ENCODE measurements at places on chromosomes 4 and X.

DNA sequence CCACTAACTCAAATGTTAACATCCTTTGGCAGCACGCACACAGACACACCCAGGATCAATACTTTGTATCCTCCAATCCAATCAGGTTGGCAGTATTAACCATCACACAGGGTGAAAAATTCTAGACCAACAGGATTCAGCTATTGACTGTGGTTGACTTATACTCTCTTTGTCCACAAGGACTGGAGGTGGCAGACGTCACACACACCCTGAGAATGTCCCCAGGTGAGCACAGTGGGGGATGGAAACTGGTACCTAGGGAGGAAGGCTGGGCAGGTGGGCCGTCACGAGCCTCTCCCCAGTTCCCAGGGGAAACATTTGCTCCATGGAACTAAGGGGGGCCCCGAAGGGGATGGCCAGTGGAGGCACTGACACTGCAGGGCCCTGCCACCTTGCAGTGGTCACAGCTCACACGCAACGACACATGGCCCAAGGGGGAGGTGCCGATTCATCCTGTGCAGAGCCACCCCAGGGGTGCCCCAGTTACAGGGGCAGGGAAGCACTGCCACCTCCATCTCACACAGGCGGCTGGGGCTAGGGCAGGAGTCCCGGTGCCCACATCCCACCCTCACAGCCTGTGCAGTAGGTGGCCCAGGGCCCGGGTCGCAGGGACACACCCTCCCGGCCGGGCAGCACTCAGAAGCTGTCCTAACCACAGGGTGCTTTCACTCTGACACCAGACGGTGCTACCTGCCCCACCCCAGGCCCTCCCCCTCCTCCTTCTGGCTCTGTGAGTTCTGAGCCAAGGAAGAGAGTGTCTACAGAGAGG lies 17.4 kb downstream of the ZFYVE28 start:
- DNase-seq: no peak

DNA sequence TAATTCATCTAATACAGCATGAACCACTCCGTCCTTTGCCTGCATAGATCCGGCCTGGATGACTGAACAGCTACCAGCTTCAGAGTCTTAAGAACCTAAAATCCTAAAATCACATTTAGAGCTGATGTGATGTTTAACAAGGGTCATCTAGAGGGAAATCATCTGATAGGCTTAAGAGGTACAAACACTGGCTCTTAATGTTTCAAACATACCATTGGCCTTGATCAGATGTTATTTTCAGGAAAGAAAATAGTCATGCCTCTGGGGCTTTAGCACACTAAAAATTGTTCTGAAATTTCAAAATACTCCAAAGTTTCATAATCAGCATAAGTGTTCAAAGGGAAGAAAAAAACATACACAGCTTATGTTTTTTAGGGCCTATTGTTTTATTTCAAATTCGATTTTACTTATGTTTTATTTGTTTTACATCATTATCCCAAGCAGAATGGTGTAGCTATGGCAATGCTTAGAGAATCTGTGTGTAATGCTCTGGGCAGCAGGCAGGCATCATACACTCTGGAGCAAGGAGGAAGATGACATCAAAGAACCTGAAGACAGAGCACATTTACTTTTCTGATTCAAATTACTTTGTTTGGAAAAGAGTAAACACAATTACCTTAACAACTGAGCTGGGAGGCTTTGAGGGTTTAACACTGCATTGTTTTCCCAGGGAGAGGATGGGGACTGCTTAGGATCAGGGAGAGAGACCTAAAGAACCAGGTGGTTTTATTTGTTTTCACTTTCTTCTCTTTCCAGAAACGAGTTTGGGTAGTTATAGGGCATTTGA lies 25.3 kb upstream of the LEF1 start:
- no peak for DNase-seq

DNA sequence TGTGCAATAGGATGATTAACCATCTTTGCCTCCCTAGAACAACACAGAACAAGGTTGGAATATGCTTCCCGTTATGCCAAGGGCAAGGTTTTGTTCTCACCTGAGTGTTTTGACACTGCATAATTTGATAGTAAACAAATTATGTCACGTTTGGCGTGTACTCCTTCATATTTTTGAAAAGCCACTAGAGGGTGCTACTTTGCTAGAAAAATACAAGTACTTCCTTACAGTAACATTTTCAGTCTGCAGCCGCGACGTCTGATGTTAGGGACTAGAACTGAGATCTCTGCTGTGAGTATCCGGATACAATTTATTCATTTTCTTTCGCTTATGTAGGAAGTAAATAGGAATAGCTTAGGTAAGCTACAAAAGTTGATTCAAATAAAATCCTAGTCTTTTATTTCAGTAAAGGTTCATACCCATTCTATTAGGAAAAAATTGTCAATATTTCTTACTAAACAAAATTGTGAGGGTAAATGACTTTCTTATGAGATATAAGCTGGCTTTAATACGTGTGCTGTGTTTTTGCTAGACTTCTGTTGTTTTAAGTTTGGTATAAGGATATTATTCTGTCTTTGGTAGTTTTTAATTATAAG lies 181.1 kb upstream of the WDFY3 start:
- DNase-seq: peak; percentile 57

- no peak for DNase-seq
Measured at GRCh38 chr4:82499738-82500434, 61.9 kb downstream of the TMEM150C start.

DNA sequence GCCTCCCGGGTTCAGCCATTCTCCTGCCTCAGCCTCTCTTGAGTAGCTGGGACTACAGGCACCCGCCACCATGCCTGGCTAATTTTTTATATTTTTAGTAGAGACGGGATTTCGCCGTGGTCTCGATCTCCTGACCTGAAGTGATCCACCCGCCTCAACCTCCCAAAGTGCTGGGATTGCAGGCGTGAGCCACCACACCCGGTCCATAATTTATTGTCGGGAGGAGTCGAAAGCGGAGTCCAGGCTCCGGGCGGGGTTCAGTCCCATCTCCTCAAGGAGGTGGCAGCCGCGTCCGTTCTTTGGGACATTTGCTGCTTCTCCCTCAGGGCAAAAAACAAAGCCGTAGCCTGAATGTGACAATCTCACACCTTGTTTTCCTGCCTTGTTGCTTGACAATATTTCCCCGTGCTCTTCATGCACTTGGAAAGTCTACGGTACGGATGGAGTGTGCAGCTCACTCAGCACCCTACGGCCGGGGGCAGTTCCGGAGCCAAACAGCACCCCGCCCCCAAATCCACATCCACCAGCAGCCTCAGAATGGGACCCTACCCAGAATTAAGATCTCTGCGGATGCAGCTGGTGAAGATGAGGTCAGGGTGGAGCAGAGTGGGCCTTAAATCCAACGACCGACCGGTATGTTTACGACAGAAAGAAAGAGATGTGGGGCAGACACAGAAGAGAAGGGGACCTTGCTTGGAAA lies 9.6 kb downstream of the GTPBP6 start:
- no peak for DNase-seq

DNA sequence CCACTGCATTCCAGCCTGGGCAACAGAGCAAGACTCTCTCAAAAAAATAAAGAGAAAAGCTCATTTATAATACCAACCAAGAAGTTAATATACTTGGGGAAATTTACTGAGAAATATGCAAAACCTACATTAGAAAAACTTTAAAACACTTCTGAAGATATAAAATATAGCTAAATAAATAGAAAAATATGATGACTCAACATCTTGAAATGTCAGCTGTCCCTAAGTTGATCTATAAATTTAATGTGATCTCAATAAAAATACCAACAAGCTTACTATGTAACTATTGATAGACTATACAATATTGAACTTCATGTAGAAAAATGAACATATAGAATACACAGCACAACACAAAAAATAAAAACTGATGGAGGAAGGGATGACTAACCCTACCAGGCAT lies 87.5 kb upstream of the INTU start:
- no peak for DNase-seq

DNA sequence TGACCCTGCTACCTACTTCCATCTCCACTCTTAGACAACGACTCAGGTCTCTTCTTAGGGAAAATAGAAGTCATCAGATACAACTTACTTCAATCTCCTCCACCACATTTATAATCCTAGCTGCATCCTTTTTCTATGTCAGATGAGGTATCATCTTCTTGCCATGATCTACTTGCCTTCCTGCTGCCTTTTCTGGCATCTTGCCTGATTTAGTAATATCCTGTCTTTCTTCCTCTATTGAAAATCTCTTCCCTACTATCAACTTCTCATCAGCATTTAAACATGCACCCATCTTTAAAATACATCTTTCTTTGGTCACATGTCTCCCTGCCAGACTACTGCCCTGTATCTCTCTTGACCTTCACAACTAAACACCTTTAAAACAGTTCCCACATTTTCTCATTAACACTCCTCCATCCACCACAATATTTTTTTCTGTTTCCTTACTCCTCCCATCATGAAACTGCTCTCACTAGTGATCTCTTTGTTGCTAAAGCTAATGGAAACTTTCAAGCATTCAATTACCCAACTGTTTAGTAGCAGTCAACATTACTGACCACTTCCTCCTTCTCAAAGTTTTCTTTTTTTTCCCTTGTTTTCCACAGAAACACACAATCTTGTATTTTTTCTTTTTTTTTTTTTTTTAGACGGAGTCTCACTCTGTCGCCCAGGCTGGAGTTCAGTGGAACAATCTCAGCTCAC lies 100.8 kb upstream of the CXorf66 start:
- DNase-seq: no peak

- DNase-seq: no peak
Measured at GRCh38 chrX:147850875-147851274, 60.8 kb upstream of the FMR1 start.

DNA sequence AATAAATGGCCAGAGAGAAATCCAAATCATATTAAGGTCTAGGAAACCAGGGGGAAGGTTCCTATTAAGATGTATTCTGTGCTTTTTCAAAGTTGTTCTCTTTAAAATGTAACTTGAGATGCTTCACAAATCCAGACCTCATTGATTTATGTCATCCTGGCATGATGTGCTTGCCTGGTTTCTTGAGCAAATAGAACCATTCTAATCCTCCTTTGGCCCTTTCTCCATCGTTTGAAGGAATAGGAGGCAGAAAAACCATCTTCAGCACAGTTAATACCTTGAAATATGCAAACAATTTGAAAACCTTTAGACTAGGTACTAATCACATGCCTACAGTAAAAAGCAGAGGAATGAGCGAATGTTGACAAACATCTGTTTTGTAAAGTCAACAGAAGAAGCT lies 202.2 kb upstream of the CXorf66 start:
- no peak for DNase-seq

DNA sequence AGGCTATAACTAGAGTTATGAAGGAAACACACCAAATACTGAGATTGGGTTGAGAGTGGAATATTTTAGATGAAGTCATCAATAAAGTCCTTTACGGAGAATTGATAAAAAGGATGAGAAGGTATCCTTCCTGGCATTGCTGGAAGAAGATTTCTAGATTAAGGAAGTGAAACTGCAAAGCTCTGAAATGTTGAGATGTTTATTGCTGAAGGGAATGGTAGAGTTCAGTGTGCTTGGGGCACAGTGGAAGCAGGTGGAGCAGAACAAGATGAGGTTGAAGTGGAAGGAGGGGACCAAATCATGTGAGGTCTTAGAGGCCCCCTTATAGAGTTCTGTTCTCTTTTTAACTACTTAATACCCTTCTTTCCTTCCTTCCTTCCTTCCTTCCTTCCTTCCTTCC lies 848.5 kb downstream of the RAB28 start:
- no peak for DNase-seq

DNA sequence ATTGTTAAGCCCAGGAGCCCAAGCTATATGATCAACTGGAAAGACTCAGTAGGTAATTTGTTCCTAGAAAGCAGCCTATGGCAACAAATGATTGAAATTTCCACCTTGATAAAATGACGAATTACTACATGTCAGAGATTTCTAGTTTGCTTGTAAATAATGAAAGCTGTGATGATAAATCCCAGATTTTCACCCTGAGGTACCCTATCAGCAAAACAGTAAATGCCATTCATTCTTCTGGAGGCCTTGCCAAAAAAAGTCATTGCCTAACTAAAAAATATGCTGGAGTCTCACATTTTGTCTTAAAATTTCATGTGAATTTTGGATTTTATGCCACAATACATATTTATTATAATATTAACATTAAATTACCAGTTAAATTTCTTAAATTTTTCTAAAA lies 71.3 kb downstream of the PPEF2 start:
- no peak for DNase-seq

DNA sequence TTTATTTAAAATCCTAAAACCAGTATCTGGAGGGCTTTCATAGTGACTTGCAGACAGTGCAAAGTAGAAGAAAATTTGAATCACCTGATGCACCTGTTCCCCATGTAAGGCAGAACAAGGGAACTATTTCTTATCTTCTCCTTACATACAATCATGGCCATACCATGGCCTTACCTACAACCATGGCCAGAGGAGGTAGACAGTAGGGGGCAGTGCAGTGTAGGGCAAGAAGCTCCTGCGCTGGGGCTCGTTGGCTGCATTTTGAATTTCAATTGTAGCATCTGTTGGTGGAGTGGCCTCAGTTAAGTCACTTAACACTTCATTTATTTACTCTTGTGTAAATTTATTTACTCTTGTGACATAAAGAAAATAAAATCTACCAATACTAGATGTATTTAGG lies 33.0 kb downstream of the GALNTL6 start:
- DNase-seq: peak; percentile 78

DNA sequence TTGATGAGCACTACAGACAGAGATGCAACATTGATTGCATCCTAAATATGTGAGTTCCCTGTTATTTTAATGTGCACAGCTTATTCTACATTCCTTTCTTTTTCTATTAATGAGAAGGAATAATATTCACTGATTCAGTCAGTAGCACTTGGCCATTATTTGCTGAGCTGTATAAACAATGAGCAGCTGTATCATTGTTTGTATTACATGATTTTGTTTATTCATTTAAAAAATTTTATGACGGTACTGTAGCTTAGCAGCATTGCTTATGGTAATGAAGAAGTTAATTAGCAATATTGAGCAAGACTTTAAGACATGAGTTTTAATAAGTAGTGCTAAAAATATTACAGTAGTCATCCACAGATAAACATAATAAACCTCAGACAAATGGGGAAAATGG lies 582.0 kb downstream of the ADGRL3 start:
- no peak for DNase-seq

GRCh38 chrX:148120999-148121623 lies 140.0 kb downstream of the FMR1NB start:
- DNase-seq: no peak

- no peak for DNase-seq
Measured at GRCh38 chr4:152189451-152190179, 346.3 kb downstream of the FBXW7 start.

DNA sequence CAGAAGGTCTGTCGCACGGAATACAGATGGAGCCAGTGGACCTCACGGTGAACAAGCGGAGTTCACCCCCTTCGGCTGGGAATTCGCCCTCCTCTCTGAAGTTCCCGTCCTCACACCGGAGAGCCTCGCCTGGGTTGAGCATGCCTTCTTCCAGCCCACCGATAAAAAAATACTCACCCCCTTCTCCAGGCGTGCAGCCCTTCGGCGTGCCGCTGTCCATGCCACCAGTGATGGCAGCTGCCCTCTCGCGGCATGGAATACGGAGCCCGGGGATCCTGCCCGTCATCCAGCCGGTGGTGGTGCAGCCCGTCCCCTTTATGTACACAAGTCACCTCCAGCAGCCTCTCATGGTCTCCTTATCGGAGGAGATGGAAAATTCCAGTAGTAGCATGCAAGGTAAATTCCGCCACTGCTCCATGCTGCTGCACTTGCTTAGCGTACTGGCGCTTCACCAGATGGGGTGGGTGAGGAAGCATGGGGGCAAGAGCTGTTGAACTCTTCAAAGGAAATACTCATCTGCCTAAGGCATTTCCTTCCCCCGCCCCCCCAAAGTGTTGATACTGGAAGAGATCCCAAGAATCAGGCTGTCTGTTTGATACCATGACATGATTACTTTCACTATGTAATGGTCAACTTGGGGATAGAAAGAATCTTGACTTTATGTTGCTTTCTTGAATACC lies 24.8 kb downstream of the KLF3 start:
- DNase-seq: no peak
